Fibroblast of the aortic adventitia (primary cell): ENCODE measurements at places on chromosomes 11 and 22.

DNA sequence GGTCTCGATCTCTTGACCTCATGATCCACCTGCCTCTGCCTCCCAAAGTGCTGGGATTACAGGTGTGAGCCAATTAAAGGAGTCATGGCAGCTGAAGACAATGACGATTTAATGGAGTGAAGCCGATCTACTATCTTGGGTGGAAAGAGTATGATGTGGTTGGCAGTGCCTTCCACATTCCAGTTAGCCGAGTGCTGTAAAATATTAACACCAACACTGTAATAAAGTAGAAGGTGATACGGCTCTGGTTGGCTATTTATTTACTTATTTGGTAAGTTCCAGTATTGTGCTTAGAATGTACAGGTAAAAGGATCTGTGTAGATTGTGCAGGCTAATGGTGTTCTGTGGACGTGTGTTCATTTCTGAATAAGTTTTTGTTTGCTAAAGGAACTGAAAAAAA, 149.6 kb upstream of the MTMR2 start:
- DNase-seq, result no peak

GRCh38 chr11:76734456-76735420, 48.4 kb upstream of the TSKU start:
- no peak for DNase-seq

GRCh38 chr22:32202539-32203180, 2.2 kb downstream of the RFPL2 start:
- DNase-seq, result peak; percentile 15

DNA sequence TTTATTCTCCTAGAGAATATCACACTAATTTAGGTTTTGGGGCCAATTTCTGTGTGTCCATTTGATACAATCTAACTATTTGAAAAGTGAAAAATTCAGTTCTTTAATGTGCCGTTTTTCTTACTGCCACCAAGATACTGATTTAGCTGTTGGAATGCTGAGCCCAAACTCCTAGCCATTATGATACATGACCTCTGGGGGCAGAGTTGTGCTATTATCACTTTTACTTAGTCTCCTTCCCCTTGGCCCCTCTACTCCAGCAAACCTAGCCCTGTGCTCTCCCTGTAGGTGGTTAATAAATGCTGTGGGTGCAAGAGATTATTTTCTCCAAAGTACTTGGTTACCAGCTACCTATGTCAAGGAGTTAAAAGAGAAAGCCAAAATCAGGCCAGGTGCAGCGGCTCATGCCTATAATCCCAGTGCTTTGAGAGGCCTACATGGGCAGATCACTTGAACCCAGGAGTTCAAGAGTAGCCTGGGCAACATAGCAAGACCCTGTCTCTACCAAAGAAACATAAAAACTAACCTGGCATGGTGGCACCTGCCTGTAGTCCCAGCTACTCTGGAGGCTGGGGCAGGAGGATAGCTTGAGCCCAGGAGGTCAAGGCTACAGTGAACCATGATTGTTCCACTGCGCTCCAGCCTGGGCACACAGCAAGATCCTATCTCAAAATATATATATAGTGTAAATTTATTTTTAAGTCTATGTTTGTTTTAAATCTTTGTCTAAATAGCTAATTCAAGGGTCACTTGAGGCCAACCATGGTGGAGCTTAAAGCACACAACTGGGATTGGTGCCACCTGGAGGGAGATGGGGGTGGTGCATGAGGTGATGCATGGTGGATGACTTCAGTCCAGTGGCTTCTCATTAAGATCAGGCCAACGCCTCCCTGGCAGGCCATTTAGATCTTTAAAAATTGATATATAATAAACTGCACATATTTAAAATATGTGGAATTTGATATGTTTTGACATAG, 193.2 kb upstream of the PLET1 start:
- peak; percentile 32 for DNase-seq

DNA sequence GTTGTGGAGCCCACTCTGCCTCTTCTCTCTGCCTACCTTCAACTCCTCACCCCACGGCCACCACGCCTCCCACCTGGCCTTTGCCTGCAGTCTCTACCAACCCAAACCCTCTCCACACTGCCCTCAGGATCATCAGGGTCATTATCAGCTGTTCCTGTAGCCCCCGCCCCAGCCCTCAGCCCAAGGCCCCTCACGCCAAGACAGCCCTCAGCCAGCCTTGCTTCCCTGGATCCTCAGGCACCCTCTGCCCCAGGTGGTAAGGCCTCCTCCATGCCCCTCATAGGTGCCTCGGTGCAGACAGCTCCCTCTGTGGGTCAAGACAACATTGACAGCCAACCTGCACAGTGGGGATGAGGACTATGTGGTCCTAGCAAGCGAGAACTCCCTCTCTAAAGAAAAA, 1.7 kb downstream of the SBF1 start:
- no peak for DNase-seq

- no peak for DNase-seq
Observed at GRCh38 chr22:40826984-40827741, 8.0 kb upstream of the SLC25A17 start.

GRCh38 chr11:38446336-38446735, 1848.3 kb upstream of the RAG2 start:
- no peak for DNase-seq

DNA sequence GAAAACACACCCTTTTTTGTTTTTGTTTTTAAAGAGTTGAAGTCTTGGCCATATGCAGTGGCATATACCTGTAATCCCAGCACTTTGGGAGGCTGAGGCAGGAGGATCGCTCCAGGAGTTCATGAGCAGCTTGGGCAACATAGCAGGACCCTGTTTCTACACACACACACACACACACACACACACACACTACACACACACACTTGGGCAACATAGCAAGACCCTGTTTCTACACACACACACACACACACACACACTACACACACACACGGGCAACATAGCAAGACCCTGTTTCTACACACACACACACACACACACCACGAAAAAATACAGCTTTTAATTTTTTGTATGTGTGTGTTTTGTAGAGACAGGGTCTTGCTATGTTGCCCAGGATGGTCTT, 54.5 kb downstream of the HIPK3 start:
- DNase-seq, result no peak

- DNase-seq, result no peak
Observed at GRCh38 chr11:16859651-16860050, 121.2 kb downstream of the C11orf58 start.

- DNase-seq, result peak; percentile 92
Observed at GRCh38 chr22:45212306-45212709, 28.4 kb downstream of the KIAA0930 start.

GRCh38 chr11:11555208-11555607, 66.6 kb downstream of the GALNT18 start:
- DNase-seq, result peak; percentile 21

- DNase-seq, result no peak
Observed at GRCh38 chr11:287821-288477, 977 bp upstream of the PGGHG start.

GRCh38 chr11:111344032-111344431, 35.0 kb downstream of the POU2AF1 start:
- DNase-seq, result peak; percentile 97

DNA sequence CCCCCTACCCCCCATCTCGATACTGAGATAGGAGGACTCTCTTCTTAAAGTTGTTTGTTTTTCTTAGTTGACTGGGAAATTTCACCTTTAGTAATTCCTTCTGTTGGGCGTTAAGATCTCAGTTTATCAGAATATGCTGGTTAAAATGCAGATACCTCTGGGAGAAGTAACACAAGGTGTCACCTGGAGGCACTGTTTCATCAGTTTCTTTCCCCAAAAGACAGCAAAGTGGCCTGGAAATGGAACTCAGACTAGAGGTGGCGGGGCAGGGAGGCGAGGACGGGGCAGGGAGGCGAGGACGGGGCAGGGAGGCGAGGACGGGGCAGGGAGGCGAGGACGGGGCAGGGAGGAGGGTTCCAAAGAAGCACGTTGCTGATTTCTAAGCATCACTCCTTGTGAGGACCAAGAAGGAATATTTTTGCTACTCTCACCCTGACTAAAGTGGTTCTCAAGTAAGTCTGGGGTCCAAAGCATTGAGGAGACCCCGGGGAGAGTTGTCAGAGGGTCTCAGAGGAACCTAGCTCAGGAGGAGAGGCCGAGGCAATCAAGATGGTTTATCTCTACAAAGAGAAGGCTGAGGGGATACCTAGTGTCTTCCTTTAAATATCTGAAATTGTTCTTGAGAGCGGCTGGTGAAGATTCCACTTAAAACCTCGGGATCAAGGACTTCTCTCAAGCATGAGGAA, 147.0 kb upstream of the B3GAT1 start:
- no peak for DNase-seq

DNA sequence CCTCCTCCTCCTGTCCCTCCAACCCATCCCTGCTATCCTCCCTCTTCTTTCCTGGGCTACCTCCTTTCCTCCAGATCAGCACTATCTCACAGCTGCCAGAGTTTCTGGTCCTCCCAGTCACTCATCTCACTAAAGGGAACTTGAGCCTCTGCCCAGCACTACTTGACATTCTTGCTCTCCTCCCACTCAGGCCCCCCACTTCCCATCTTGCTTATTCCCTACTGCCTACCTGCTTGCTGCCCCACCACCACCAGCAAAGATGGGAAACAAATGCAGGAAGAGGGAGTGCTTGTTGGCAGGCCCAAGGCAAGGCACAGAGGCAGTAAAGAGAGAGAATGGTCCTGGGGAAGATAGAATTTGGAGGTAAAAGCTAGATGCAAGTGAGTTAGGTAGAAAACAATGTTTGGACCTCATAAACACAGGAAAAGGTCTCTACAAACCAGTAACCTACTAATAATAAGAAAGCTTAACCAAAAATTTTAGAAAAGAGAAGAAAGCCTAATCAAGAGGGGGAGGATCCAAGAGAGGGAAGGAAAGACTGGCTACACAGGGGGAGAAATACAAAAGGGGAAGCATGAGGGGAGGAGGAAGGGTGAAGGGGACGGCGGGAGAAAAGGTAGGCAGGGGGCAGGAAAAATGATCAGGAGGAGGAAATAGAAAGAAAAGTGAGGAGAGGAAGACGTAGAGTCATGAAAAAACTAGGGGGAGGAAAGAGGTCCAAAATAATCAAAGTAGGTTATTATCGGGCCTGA, 63.6 kb downstream of the PAK1 start:
- DNase-seq, result no peak

DNA sequence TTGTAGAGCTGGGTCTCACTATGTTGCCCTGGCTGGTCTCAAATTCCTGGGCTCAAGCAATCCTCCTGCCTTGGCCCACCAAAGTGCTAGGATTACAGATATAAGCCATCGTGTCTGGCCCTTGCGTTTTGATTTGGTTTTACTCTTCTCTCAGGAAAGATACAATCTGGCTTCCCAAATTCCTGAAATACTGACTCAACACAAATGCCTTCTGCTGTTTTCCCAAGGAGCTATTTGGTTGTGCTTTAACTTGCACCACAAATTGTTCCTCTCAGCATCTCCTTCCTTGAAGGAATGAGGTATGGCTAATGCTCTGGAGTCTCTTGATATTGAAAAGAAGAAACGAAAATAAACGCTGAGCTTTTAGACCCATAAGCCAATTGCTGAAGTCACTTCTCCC, 110.0 kb upstream of the PAX6 start:
- DNase-seq, result peak; percentile 1

GRCh38 chr11:100638648-100639047, 48.4 kb upstream of the ARHGAP42 start:
- no peak for DNase-seq

DNA sequence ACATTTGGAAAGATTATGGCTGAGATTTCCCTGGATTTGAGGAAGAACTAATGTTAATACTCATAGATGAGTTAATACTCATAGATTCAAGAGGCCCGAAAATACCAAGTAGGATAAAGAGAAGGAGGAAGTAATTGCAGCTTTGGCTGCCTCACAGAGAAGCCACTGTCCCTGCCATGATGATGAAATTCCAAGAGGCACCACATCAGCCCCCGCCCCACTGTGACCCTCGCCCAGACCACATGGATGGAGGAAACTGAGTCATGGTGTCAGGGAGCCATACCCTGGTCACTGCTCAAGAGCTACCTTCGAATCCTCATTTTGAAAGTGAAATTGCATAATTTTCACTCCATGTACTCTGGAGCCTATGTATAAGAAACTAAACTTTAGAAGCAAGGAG, 92.9 kb upstream of the SLC22A12 start:
- no peak for DNase-seq

- no peak for DNase-seq
Observed at GRCh38 chr22:40237788-40238424, 60.2 kb downstream of the TNRC6B start.

- DNase-seq, result no peak
Observed at GRCh38 chr11:116517077-116517476, 255.7 kb downstream of the BUD13 start.

- peak; percentile 34 for DNase-seq
Observed at GRCh38 chr22:16917144-16918003, 90.6 kb downstream of the GAB4 start.

DNA sequence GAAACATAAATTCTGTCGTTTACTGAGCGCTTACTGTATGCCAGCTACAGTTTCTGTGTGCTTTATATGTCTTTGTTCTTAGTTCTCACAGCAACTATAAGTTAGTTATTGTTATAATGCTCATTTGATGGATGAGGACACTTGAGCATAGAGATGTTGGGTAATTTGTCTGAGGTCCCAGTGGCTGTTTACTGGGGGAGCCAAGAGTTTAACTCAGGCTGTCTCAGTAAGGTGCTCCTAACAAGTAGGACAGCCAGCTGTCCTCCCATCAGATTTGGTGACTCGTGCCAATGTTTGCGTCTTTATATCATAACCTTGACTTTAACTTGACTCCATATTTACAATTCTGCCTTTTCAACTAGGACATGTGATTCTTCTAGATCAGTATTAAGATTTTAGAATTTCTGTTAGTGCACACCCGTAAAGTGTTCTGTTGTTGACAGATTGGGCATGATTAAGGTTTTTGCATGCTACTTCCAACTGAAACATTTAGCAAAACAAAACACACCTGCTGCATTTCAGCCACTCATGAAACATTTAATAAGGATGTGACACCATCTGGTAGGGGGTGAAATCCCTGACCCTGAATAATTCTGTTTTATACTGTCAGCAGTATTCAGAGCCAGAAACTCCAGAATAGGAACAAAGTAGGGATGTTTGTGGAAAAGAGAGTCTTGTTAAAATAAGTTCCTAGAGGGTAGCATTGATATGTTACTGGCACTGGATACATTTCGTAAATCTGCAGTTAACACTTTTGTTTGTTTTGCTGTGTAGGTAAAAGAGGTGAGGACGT, 1.9 kb downstream of the REXO2 start:
- no peak for DNase-seq

- no peak for DNase-seq
Observed at GRCh38 chr11:75275581-75275980, 35.0 kb downstream of the TPBGL start.

DNA sequence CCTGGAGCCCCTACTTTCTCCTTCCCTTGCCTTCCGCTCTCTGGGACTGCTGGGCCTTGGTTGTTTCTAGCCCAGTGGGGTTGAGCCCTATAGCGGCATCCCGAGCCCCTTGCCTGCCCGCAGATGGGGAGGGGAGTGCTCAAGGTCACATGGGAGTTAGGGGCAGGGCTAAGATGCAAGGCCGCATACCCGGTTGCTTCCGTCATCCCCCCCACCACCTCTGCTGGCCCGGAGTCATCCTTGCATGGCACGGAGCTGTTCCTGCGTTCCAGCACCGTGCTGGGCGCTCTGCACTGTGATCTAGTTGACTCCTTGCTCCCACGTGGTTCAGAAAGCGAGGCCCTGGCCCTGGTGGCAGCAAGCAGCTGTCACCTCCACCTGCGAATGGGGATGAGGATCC, 18.0 kb downstream of the FLRT1 start:
- no peak for DNase-seq

- DNase-seq, result no peak
Observed at GRCh38 chr22:38191731-38192474, 9.9 kb upstream of the MAFF start.

GRCh38 chr11:36817336-36817965, 219.4 kb upstream of the RAG2 start:
- peak; percentile 9 for DNase-seq
